ENCODE measurements at places on chromosomes 11 and 22.

GRCh38 chr11:57353446-57353845, 15.3 kb downstream of the P2RX3 start:
- no peak for DNase-seq

- DNase-seq: no peak
These were observed 25.9 kb downstream of the PTDSS2 start for GRCh38 chr11:475941-476340.

GRCh38 chr11:32870676-32871075, 21.9 kb upstream of the QSER1 start:
- DNase-seq: no peak

DNA sequence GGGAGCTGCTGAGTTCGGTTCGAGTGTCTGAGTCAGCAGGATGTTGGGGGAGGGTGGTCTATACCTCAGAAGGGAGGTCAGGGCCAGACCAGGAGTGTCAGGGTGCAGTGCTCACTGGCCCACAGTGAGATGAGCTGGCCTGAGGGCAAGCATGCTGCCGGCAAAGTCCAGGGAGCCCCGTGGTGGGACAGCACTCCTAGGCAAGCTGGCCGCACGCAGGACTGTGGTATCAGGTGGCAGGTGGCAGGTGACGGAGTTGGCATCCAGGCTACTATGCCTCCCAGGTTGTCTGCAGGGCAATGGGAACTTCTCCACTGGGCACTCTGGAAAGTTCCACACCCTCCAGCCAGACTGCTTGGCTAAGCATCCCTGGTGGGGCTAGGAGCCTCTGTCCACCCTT, 4.8 kb downstream of the FGF3 start:
- no peak for DNase-seq

GRCh38 chr11:130478204-130478701, 29.8 kb downstream of the ADAMTS15 start:
- peak; percentile 77 for DNase-seq
